A172 (cell line): ENCODE measurements at places on chromosomes 5 and 9.

GRCh38 chr9:132014218-132014805 is 65.4 kb downstream of the MED27 start:
- no peak for DNase-seq

DNA sequence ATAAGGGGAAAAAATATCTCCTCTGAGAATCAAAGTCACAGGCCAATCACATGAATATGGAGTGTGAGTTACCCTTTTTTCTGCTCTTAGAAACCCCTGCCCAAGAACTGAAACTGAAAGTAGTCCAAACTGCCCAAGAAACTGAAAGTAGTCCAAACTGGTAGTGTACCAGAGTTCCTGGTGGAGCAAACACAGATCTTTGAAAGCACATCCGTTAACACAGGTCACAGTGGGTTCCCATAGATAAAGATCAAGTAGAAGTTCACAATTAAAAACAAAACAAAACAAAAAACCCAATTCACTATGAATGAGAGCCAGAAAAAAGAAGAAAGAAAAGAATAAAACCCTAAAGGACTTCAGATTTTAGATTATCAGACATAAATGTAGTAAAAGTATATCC is 332.4 kb upstream of the EFNA5 start:
- peak; percentile 67 for DNase-seq

DNA sequence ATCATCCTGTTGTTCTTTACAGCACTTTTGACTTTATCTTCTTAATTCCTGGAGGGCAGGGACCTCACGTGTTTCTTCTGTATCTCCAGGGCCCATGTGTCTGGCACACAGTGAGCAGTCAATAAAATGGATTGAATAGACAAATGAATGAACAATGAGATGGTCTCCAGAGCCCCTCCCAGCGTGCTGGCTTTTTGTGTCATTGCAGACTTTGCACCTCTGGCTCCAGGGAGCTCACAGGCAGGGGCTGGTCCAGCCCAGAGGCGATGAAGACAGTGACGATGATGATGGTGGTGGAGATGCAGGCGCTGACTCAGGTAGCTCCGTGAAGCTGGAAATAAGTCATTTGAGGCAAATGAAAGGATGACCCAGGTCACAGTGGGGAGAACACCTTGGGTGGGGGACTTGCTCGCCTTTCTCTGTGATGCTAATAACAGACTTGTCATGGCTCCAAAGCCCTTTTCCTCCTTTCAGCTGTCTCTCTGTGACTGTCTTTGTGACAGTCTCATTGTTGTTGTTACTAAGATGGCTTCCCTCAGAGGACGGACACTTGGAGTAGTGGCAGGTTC is 30.4 kb upstream of the FABP6 start:
- DNase-seq: no peak

- DNase-seq: no peak
Measured at GRCh38 chr9:2502760-2503159, 118.8 kb upstream of the VLDLR start.

DNA sequence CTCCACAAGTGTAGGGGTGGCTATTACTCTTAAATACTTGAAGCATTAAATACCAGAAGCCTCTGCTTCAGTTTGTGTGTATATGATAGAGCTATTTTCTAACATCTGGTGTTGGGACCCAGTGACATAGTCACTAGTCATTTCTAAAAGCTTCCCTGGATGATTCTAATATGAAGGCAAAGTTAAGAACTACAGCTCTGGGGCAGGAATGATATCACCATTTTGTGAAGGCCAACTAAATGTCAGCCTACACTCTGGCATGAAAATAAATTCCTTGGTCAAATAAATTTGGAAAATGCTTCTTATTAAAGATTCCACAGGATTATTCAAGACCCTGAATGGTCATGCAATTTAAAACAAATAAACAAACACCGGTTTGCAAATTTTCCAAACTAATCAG is 197.7 kb downstream of the PLK2 start:
- DNase-seq: no peak

GRCh38 chr9:68730570-68731235 is 25.7 kb downstream of the PIP5K1B start:
- DNase-seq: no peak

- no peak for DNase-seq
Measured at GRCh38 chr9:17588395-17588794, 9.5 kb downstream of the SH3GL2 start.

DNA sequence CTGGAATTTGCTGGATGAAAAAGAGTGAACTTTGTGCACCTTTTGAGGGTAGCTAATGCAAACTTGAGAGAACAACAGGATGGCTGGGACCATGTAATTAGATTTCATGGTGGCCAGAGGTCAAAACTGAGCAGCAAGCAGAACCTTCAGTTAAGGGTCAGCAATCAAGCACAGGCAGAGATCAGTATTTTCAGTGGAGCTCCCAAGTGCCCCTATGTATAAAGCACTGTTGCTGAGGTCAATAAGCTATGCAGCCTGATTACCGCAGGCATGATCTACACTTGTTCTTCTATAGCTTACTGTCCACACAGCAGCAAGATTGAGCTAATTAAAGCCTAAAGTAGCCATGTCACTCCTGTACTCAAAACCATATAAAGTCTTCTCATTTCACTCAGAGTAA is 62.1 kb upstream of the TMC1 start:
- DNase-seq: no peak

DNA sequence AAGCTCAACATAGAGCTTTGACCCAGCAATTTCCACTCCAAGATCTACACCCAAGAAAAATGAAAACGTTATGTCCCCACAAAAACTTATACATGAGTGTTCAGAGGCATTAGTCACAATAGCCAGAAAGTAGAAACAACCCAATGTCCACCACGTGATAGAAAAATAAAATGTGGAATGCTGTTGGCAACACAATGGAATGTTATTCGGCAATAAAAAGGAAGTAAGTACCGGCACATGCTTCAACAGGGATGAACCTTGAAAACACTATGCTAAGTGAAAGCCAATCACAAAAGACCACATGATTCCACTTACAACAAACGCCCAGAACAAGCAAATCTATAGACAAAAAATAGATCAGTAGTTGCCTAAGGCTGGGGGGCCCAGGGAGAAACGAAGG is 6.0 kb downstream of the UBQLN1 start:
- peak; percentile 89 for DNase-seq

DNA sequence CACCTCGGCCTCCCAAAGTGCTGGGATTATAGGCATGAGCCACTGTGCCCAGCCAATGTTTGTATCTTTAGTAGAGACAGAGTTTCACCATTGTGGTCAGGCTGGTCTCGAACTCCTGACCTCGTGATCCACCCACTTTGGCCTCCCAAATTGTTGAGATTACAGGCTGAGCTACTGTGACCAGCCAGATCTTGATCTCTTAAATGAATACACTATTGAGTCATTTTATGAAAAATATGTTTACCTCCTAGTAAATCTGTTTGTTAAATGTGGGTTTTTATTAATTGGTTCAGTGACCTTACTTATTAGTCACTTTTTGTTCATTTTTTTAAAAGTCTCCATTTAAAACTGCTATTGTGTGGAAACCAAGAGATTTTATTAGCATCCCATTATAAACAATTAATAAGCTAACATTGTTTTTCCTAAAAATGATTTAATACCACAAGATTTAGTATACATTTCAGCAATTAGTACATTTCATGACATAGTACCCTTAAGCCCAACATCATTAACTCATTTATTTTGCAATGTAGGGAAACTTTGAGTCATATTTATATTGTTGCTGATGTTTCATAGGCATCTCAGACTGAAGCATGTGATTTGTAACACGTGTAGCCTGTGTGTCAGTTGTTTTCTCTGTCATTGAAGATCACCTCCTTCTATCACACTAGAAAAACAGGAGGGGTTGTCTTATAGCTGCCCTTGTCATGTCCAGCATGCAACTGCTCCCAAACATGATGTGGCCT is 261.2 kb downstream of the TAF11L14 start:
- no peak for DNase-seq

DNA sequence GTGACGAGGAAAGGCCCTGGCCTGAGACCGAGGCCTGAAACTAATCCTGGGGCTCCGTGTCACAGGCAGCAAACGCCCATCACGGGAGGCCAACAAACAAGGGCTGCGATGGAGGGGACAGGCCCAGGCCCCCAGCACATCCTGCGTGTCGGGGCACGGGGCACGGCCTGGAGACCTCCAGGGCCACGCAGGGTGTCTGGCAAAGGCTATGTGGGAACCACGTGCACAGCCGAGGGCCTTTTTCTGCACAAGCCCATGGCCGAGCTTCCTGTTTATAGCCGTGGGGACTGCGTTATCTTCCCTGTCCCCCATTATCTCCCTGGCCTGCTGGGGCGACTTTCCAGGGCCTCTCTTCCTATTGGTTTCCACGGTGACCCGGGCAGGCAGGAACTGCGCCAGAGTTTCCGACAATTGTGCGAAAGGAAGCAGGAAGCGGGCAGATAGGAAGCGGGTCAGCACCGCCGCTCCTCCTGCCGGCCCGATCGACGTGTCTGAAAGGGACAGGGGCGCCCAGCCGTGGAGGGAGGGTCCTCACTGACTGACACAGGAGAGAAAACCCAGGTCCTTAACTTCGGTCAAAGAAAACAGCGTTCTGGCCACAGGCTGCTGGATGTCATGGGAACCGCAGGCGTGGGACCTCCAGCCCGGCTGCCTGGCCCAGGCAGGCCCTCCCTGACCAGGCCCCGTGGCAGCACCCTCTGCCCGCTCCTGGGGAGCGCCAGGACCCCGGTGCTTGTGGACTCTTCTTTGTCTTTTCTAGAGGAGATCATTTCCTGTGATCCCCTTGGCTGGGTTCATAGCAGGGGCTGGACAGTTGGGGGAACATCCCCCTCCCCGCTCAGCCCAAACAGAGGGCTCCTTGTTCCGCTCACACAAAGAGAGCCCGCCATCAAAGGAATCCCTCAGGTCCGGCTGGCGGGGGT is 29.1 kb upstream of the SEC16A start:
- no peak for DNase-seq

GRCh38 chr5:63613442-63613841 is 348.8 kb downstream of the HTR1A start:
- no peak for DNase-seq

DNA sequence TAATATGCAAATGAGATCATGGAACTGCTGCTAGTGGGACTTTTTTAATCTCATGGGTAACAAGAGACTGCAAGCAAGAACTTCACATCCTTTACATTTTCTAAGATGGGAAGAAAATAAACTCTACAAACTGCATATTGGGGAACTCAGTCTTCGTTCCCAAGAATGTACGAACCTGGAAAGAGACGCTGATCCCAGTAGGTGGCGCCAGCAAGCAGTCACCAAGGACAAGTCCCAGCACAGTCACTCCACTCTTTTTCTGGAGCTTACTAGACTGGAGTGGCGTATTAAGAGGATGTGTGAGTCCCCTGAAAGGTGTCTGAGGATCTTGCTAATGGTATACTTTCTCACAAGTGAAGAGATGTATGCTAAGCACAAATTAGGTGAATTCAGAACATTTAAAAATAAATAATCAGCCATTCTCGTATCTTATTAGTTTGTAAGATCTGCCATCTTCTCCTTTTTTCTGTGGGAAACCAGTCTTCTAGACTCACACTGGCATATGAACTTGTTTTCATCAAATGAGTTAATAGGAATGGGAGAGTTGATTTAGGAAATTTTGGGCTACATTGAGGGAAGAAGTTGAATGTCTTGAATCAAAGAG is 16.0 kb upstream of the PUM3 start:
- peak; percentile 50 for DNase-seq

- DNase-seq: no peak
Measured at GRCh38 chr5:139383993-139384590, 995 bp upstream of the SLC23A1 start.

DNA sequence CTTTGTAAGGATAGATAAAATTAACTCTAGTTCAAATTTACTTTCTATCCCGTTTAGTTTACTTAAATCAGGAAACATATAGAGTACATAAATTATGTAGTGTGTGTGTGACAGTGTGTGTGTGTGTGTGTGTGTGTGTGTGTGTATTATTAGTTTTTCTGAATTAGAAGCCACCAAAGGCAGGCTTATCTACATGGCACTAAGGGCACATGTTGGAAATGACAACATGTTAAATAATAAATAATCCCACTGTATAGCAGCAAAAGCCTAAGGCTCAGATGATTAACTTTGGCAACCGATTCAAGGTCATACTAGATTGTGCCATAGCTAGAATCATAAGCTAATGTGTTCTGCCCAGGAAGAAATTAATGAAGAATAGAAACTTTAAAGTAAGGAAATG is 54.6 kb downstream of the MEGF9 start:
- DNase-seq: no peak

DNA sequence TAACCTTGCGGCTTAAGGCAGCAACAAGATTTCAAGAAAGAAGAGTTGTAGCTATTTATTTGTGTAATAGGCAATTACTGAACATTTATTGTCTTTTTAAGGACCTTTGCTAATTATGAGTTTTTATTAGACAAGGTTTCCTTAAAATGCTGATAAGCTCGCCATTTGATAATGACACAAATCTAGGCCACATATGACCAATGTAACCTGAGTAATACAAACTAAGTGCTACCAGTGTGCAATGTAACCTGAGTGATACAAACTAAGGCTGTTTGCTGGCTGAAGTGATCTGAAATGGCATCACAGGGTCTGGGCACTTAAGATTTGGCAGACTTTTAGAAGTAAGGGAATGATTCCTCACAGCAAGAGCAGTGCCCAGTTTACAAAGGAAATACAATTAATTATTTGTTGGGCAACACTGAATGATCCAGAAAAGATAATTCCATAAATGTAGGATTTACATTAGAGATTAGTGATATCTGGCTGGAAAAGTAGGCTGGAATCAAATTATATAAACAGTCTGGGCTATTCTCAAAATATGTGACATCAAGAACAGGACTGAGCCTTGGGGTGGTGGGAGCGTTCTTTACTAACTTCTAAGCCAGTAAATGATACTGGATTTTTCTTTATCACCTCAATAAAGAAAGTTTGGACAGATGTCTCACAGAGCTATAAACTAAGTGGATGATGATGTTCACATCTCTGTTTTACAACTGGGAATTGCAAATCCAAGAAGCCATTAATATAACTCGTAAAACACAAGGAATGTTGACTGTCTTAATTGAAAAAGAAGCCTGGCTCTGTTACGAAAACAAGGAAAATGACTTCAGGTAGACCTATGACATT is 54.8 kb downstream of the MRPS27 start:
- no peak for DNase-seq

DNA sequence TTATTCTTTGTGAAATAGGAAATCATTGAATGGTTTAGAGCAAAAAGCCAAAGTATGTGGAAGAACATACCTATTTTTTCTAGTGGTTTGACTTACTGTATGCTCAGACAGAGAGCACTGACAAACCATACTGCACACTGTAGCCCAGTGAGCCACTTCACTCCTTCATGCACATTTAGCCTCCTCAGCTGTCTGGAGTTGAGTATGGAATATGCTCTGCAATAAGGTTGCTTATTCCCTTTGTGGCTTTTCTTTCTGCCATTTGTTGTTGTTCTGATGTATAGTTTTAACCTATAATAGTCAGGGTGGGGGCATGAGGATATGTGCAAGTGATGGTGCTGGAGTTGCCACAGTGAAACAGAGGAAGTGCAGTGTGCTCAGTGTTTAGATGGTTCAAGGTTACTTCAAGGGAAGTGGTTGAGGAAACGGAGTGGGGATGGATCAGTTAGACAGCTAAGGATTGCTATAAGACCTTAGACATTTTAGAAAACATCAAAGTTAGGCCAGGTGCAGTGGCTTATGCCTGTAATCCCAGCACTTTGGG is 100.7 kb downstream of the CDC42SE2 start:
- no peak for DNase-seq
